ENCODE measurements at places on chromosomes 13 and 19. TPM values are rescaled to one million over a fixed set of nuclear protein-coding genes. Genes with fewer than 3 reads are reported as not detected.

Gene ZNF229
- 4.1 TPM for total RNA-seq

Gene ZNF726
- 12.0 TPM for total RNA-seq

Gene PRR19
- not detected for total RNA-seq

Gene PRR20A
- total RNA-seq: not detected

Gene TNFAIP8L1
- 2.6 TPM for total RNA-seq

Gene CACNA1A
- total RNA-seq: 26.7 TPM

Gene CYP4F3
- total RNA-seq: 0.96 TPM

Gene TEX101
- not detected for total RNA-seq

Gene IL11
- 12.0 TPM for total RNA-seq

Gene ATP4B
- not detected for total RNA-seq

Gene SIGLEC12
- 5.3 TPM for total RNA-seq

Gene ZNF700
- 16.1 TPM for total RNA-seq

Gene ZNF709
- 7.9 TPM for total RNA-seq

Gene ZNF582
- 11.3 TPM for total RNA-seq

DNA sequence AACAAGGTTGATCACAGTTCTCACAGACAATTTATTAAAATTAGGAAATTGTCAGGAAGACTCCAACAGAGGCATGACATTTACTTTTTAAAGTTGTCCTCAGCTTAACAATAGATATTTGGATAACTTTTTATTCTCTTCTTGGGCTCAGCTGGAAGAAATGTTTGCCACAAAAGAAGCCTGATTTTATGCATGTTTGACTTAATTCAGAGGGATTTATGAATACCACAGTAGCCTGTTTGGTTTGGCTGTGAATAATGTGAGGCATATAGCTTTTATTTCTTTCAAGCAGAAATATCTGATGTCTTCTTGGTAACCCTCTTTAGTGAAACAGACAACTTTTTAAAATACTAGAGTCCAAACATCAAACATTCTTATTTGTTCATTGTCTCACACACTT, 1464.5 kb upstream of the SLC10A2 start:
- no peak for DNase-seq

GRCh38 chr13:112448621-112449544, 72.7 kb downstream of the SPACA7 start:
- no peak for DNase-seq

GRCh38 chr13:35479038-35479492, 2.6 kb upstream of the MAB21L1 start:
- DNase-seq: no peak

- DNase-seq: no peak
These were observed 20.2 kb upstream of the PGLS start for GRCh38 chr19:17491287-17491686.

DNA sequence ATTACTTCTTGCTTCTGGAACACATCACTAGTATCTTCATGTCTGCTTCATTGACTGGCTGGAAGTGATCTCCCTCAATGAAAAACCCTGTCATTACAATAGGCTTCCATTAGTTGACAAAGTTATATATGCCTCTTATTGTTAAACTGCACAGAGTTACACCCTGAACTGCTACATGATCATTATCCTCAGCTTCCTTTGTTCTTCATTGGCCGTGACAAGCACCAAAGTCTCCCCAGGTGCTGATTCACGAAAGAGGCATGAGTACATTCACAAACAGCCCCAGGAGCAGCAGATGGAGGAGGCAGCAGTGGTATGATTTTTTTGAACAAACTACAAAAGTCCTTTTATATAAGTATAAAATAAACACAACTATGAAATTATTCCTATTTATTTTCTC, 51.4 kb downstream of the VWA8 start:
- DNase-seq: no peak

- peak; percentile 90 for DNase-seq
These were observed 90.4 kb downstream of the COL4A1 start for GRCh38 chr13:110216398-110217041.

GRCh38 chr13:80814541-80814940, 473.6 kb upstream of the SPRY2 start:
- DNase-seq: no peak

DNA sequence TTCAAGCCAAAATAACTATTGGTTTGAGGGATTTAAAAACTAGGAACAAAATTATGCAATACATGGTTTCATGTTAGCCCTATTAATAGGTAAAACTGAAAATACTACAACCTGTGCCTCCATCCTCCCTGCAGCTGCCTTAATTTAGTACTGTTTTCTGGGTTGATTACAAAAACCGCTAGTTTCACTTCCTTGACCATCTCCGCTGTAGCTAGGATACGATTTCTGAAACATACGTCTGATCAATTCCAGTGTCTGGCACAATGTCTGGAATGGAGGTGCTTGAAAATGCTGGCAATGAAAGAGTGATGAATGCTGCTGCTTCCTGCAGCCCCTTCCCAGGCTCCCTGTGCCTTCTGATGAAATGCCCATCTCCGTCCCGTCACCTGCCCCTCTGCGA, 273.5 kb downstream of the SHISA2 start:
- no peak for DNase-seq

DNA sequence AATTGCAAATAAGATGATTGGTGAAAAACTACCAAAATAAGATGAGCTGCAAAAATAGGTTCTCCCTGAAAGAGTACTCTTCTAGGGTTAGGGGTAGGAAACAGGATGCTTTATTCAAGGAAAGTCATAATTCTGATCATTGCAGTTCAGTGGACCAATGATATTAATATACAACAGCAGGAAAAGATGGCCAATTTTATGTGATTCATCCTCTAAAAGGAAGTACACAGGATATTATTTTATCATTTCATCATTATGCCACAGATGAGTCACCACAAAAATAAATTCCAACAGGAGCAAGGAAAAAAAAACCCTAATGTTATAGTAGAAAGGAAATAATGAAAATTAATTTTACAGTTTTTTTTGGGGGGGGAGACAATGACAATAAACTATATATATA, 205.0 kb downstream of the NALCN start:
- no peak for DNase-seq

GRCh38 chr13:65260946-65261891, 1968.9 kb downstream of the PCDH9 start:
- DNase-seq: peak; percentile 1

GRCh38 chr19:33259539-33259938, 33.9 kb upstream of the SLC7A10 start:
- no peak for DNase-seq

GRCh38 chr13:47211106-47211505, 314.3 kb upstream of the HTR2A start:
- DNase-seq: no peak

DNA sequence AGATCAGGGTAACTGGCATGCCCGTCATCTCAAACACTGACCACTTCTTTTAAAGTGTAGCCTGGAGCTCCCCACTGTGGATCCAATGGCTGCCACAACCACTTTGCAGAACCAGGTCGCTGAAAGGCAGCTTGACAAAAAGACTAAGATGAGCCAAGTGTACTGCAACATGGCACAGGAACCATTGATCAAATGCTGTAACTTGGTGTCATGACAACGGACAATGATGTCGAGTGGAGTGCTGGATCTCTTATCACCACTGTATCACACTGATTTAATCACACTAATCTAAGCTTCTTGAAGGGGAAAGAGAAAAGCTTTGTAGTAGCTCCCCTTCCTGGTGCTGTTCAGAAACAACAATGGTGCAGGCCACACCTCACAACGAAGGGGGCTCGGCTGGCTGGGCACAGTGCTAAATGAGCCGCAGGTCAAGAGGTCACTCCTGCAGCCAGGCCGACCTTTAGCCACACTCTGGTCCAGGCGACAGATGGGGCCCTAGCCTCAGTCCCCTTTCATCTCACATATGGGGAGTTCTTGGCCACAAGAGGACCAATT, 2.2 kb upstream of the TNFRSF19 start:
- DNase-seq: no peak

DNA sequence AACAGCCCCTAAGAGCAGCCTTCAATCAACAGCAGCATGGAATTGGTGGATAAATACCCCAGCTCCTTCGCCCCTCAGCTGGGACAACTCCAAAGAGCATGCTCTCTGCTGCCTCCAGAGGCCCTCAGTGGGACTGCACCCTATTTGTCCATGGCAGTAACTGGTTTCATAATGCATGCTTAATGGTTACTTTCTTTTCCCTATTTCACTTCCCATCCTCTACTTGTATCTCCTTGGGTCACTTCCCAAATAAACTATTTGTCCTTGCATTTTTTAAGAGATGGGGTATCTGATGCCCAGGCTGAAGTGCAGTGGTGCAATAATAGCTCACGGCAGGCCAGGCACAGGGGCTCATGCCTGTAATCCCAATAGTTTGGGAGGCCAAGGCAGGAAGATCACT, 13.5 kb upstream of the TPM4 start:
- DNase-seq: no peak

GRCh38 chr19:29831041-29831548, 19.3 kb downstream of the CCNE1 start:
- DNase-seq: no peak

- DNase-seq: no peak
These were observed 272.8 kb downstream of the OLFM4 start for GRCh38 chr13:53301449-53301848.

- peak; percentile 80 for DNase-seq
These were observed 6.8 kb upstream of the ARRDC2 start for GRCh38 chr19:18000915-18001776.

- DNase-seq: no peak
These were observed 12.1 kb downstream of the LMTK3 start for GRCh38 chr19:48499316-48500090.

DNA sequence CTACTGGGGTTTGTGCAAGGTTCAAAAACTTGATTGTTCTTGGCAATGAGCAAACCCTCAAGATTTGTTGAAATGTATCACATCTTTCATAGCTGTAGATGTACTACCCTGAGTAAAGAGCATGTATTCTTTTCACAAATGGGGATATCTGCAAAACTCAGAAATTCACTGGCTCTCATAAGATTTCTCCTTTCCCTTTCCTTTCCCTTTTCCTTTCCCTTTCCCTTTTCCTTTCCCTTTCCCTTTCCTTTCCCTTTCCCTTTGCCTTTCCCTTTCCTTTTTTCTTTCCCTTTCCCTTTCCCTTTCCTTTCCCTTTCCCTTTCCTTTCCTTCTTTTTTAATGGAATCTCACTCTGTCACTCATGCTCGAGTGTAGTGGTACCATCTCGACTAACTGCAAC, 69.1 kb downstream of the FNDC3A start:
- DNase-seq: no peak

DNA sequence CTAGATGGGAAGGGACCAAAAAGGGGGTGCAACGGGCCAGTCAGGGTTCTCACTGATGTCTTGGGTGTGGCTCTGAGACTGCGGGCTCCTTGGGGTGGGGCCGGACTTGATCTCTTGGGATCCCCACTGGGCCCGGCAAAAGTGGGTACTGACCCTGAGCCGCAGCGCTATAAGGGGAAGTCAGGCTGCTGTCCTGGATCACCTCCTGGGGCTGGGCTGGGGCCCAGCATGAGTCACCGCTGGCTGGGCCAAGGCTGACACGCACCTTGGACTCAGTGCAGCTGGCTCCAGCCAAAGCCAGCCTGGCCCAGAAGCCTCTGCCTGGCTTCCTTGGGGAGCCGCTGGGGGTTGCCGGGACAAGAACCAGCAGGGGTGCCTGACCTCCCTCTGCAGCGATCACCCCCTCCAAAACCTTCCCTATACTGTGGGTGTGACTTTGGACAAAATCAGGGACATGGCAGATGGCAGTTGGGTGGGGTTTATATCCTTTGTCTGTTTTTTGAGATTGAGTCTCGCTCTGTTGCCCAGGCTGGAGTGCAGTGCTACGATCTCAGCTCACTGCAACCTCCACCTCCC, 617 bp upstream of the IQCN start:
- DNase-seq: peak; percentile 86

DNA sequence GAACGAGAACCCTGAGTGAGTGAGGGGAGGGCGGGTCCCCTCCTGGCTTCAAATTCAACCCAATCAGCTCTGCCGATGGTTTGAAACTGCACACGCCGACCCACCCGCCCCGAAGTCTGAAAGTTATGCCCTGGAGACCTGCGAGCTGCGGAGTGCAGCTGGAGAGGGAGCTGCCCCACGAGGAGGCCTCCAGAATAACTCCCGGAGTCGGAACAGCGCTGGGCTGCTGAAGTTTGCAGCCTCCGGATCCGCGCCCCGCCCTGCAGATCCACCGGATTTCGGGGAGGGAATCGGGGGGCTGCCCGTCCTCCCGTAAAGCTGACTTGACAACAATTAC, 7.0 kb downstream of the POU4F1 start:
- no peak for DNase-seq

DNA sequence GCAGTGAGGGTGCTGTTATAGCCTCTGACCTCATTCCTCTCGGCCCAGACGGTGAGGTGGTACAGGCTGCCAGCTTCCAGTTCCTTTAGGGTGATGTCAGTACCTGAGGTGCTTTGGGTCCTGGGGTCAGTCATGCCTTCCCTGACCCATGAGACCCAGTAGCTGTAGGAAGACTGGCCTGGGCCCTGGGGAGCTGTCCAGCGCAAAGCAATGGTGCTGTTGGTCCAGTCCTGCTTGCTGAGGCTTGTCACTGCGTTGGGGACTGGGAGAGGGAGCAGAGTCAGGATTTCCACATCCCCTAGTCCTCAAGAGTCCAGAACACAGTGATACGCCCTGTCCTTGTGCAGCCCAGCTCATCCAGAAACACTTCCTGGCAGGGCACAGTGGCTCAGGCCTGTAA, 10.7 kb downstream of the PTPRH start:
- DNase-seq: no peak

GRCh38 chr13:75180805-75181455, 301.0 kb downstream of the TBC1D4 start:
- peak; percentile 12 for DNase-seq

- no peak for DNase-seq
These were observed 2.1 kb upstream of the GRTP1 start for GRCh38 chr13:113365971-113366588.

DNA sequence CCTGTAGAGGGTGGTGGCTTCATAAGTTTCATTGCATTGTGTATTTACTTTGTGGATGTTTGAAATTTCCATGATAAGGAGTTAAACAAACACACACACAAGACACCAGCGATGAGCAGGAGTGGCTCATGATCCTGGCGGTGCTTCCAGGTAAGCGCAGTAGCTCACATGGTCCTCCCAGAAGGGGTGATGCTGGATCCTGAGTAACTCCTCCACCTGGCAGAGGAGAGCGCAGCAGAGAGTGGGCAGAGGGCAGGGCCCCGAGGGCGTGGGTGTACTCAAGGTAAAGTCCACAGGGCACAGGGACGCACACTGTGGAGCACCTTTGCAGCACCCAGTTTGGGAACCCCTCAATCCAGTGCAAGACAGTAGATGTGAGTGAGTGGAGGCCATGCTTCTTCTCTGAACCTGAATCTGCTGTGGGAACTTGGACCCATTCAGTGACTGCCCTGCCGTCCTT, 54.0 kb downstream of the RFX2 start:
- no peak for DNase-seq

DNA sequence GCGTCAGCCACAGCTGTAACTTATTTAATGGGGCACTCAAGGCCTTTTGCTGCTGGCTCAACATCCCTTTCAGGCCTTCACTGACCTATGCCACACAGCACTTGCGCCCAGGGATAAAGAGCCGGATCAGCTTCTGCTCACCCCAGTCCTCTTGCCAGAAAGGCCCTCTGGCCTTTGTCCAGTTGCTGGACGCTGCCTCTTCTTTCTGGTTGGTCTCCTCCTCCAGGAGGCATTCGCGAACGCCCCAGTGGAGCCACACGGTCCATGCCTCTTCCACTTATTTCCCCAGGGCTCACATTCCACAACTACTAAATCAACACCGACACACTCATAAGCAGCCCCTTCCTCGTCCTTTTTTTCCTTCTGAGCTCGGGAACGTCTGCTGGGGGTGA, 3.7 kb upstream of the ZNF329 start:
- peak; percentile 62 for DNase-seq

- DNase-seq: peak; percentile 85
These were observed 13.6 kb upstream of the IFT88 start for GRCh38 chr13:20553311-20553710.

- DNase-seq: peak; percentile 88
These were observed 81.2 kb downstream of the STARD13 start for GRCh38 chr13:33204130-33204927.

Measured in umbilical cord (tissue), 2 donors.